Right renal cortex interstitium (tissue), 3 donors: ENCODE measurements at places on chromosomes 5 and 9. TPM values are rescaled to one million over a fixed set of nuclear protein-coding genes. Genes with fewer than 3 reads are reported as not detected.

The INSL6 gene
- 0.19 TPM for polyA plus RNA-seq

The MARCHF11 gene
- 5.7 TPM for polyA plus RNA-seq

The PCDHGB5 gene
- polyA plus RNA-seq = 9.7 TPM

The FRMD3 gene
- 27.0 TPM for polyA plus RNA-seq

The CTNND2 gene
- 2.3 TPM for polyA plus RNA-seq

The SLC46A2 gene
- polyA plus RNA-seq = 0.30 TPM

The MTX3 gene
- 22.2 TPM for polyA plus RNA-seq

The PTGES gene
- 3.7 TPM for polyA plus RNA-seq

The ANKRD33B gene
- polyA plus RNA-seq = 1.8 TPM

The LHX6 gene
- 3.3 TPM for polyA plus RNA-seq

The SPINK4 gene
- not detected for polyA plus RNA-seq

The DDX4 gene
- not detected for polyA plus RNA-seq

The CDH9 gene
- 8.1 TPM for polyA plus RNA-seq

The GHR gene
- polyA plus RNA-seq = 24.0 TPM

The TMC1 gene
- 0.71 TPM for polyA plus RNA-seq

The C5orf52 gene
- not detected for polyA plus RNA-seq

The FBLL1 gene
- polyA plus RNA-seq = 0.29 TPM

The ECSCR gene
- polyA plus RNA-seq = 30.2 TPM

The ACOT12 gene
- 0.79 TPM for polyA plus RNA-seq

The DMRT3 gene
- polyA plus RNA-seq = 1.6 TPM

The GABRA6 gene
- not detected for polyA plus RNA-seq

The PCDHB3 gene
- polyA plus RNA-seq = 3.4 TPM

The SLC6A3 gene
- polyA plus RNA-seq = 0.41 TPM

The LAMC3 gene
- polyA plus RNA-seq = 18.3 TPM

The PRDM9 gene
- polyA plus RNA-seq = not detected

The CDH10 gene
- 12.0 TPM for polyA plus RNA-seq

The SLC34A3 gene
- polyA plus RNA-seq = 5.2 TPM

The ANKRD55 gene
- 1.1 TPM for polyA plus RNA-seq

The RIOK2 gene
- 63.0 TPM for polyA plus RNA-seq

The ACTBL2 gene
- not detected for polyA plus RNA-seq

The SLC22A5 gene
- polyA plus RNA-seq = 52.4 TPM

The SLU7 gene
- 89.6 TPM for polyA plus RNA-seq

The STPG3 gene
- 0.75 TPM for polyA plus RNA-seq

The DNAJC18 gene
- 32.5 TPM for polyA plus RNA-seq

The PCDHGA5 gene
- 2.2 TPM for polyA plus RNA-seq

The NEURL1B gene
- 12.4 TPM for polyA plus RNA-seq

The DROSHA gene
- 96.0 TPM for polyA plus RNA-seq

The EGFLAM gene
- polyA plus RNA-seq = 9.6 TPM

The NEUROG1 gene
- not detected for polyA plus RNA-seq

The TMEM174 gene
- polyA plus RNA-seq = 24.3 TPM

The LCN15 gene
- 0.04 TPM for polyA plus RNA-seq

The ADGRD2 gene
- polyA plus RNA-seq = not detected

The SPATA31A3 gene
- polyA plus RNA-seq = not detected

The OR1L8 gene
- polyA plus RNA-seq = 0.14 TPM

The IFNA21 gene
- polyA plus RNA-seq = not detected

The BTNL8 gene
- polyA plus RNA-seq = 0.44 TPM

The ANXA2R gene
- polyA plus RNA-seq = 1.1 TPM

The TAF11L5 gene
- not detected for polyA plus RNA-seq

The ENG gene
- polyA plus RNA-seq = 72.5 TPM

The PCDHGA6 gene
- polyA plus RNA-seq = 4.2 TPM
